Activated CD4-positive, alpha-beta T cell treated with anti-CD3 and anti-CD28 coated beads for 36 hours (primary cell): ENCODE measurements at places on chromosomes 11 and 22. TPM values are rescaled to one million over a fixed set of nuclear protein-coding genes. Genes with fewer than 3 reads are reported as not detected.

HSPB2 gene
- not detected for total RNA-seq

TALDO1 gene
- total RNA-seq, result 246 TPM

GRCh38 chr11:122851366-122851966 lies 13.2 kb downstream of the CRTAM start:
- no peaks in the 10 kb centered on the region for H3K27me3 ChIP-seq
- DNase-seq, result peak; percentile 26
- peak overlapping the region; percentile 83 for H3K27ac ChIP-seq
- peaks cover 44% of the 10 kb centered on the region for H3K4me1 ChIP-seq
- no peaks in the 10 kb centered on the region for H3K36me3 ChIP-seq
- peak overlapping the region; percentile 37 for H3K4me3 ChIP-seq

DNA sequence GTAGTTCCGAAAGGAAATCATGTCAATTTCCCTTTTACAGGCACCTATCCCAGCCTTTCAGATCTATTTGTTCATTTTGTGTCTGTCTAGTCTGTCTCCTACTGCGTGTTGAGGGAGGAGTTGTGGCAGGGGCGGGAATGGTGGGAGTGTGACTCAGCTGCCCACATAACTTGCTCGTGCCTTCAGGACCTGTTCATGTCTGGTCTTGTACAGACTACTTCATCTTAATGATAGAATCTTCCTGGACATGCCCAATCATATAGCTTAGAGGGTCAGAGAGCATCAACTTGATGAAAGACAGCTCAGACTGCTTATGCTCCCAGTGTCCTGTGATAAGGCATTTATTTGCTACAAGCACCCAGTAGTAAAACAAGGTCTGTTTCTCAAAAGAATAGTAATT lies 61.0 kb upstream of the BIRC3 start:
- H3K36me3 ChIP-seq, result no peaks in the 10 kb centered on the region
- H3K4me1 ChIP-seq, result no peaks in the 10 kb centered on the region
- H3K4me3 ChIP-seq, result no peak overlapping the region
- no peak for DNase-seq
- no peaks in the 10 kb centered on the region for H3K27me3 ChIP-seq

TMPRSS5 gene
- total RNA-seq, result 0.32 TPM

GRCh38 chr22:21726650-21727049 lies 8.9 kb downstream of the YPEL1 start:
- no peak overlapping the region for H3K27ac ChIP-seq
- no peaks in the 10 kb centered on the region for H3K36me3 ChIP-seq

AIFM3 gene
- total RNA-seq, result not detected

DNA sequence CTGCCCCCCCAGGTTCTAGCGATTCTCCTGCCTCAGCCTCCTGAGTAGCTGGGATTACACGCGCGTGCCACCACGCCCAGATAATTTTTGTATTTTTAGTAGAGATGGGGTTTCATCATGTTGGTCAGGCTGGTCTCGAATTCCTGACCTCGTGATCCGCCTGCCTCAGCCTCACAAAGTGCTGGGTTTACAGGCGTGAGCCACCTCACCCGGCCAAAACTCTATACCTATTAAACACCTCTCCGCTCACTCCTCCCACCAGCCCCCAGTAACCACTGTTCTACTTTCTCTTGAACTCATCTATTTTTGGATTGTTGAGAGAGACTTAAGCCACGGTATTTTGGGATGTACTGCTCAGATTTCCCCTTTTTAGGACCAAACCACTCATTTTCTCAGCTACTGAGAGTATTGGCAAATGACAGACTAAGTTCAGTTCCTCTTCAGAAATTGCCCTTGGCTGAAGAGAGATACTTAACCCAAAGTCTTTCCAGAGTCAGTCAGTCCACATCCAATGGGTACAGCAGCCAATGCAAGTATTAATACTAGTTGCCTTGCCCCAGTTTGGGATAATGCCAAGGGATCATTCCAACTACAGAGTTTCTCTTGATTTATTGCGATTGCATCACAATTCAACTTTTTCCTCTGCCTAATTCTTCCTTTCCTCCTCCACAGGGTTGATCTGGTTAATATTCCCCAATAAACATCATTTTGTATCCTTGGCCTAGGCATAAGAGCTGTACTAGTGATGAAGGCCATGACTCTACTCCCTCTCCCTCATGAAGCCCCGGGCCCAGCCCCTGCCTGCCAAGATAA lies 36.8 kb upstream of the CSTF3 start:
- no peaks in the 10 kb centered on the region for H3K36me3 ChIP-seq
- H3K4me3 ChIP-seq, result no peak overlapping the region
- no peak overlapping the region for H3K27ac ChIP-seq
- H3K27me3 ChIP-seq, result no peaks in the 10 kb centered on the region

- H3K27ac ChIP-seq, result no peak overlapping the region
- DNase-seq, result no peak
- no peaks in the 10 kb centered on the region for H3K4me1 ChIP-seq
- H3K4me3 ChIP-seq, result no peak overlapping the region
- no peaks in the 10 kb centered on the region for H3K27me3 ChIP-seq
Observed at GRCh38 chr11:74112877-74113276, 57.9 kb downstream of the C2CD3 start.

DNA sequence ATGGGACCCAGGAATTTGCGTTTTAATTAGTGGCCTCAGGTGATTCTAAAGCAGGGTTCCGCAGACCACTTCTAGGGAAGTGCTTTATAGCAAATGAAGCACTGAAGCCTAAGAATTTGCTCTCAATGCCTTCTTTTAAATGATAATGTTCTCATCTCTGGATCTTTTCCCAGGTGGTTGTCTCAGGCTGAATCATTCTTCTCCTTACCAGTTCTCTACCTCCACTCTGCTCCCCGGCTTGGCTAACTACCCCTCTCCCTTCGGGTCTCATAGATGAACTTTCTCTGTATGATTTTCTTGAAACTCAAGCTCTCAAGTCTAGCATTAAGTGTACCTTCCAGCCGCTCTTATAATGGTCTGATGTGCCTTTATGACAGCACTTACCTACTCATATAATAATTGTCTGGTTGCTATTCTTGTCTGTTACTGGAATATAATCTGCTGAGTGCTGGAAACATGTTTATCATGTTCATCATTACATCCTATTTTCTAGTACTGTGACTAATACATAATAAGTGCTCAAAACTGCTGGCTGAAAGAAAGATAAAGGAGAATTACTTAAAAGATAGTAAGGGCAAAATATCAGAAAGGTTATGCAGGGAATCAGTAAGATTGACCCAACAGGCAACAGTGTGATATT lies 195.9 kb upstream of the SESN3 start:
- H3K4me3 ChIP-seq, result no peak overlapping the region
- peaks cover 6% of the 10 kb centered on the region for H3K27me3 ChIP-seq
- no peaks in the 10 kb centered on the region for H3K4me1 ChIP-seq

DNA sequence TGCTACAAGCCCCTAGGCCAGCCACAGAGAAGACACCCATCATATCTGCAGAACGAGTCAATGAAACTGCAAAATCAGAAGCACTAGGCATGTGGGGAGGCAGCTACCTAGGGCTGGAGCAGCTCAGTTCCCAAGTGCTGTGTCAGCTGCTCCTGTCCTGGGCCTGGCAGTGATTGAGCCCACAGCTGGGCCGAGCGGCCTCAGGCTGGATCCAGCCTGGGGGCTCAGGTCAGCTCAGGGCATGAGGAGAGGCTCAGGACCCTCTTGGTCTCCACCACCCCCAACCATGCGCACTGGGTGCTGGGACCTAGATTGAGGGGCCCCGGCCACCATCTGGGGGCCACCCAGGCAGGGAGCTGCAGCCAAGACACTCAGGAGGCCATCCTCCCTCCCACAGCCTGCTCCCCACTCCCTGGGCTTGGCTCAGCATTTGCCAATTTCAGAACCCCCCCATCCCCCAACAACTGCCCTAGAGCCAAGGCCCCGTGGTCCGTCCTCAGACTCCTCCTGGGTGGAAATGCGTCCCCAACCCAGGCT lies 2.4 kb upstream of the TNNT3 start:
- no peak overlapping the region for H3K27ac ChIP-seq
- no peaks in the 10 kb centered on the region for H3K36me3 ChIP-seq
- H3K4me3 ChIP-seq, result no peak overlapping the region
- peaks cover 12% of the 10 kb centered on the region for H3K27me3 ChIP-seq
- H3K4me1 ChIP-seq, result peaks cover 7% of the 10 kb centered on the region
- DNase-seq, result no peak
